Activated CD4-positive, alpha-beta T cell treated with anti-CD3 and anti-CD28 coated beads for 48 hours (primary cell): ENCODE measurements at places on chromosomes 3 and 15.

GRCh38 chr15:77821188-77821958 is 188.7 kb upstream of the LINGO1 start:
- DNase-seq: peak; percentile 65

- no peak for DNase-seq
These were observed 121.0 kb downstream of the ASB7 start for GRCh38 chr15:100723315-100723801.

DNA sequence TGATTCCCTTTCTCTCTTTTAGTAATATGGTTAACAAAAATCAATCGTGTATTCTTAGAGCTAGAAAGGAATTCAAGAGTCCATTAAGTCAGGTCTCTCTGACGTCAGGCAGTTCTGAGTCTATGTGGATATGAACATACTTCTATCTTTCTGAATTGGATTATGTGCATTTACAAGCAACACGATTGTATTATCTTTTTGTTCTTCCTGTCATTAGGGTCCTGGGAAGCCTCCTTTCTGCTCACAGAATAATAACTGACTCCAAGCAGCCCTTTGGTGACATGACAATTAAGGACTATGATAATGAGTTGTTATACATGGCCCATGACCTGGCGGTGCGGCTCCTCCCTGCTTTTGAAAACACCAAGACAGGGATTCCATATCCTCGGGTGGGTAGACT is 14.0 kb downstream of the EDEM1 start:
- no peak for DNase-seq

GRCh38 chr3:115470254-115470653 is 153.1 kb upstream of the GAP43 start:
- no peak for DNase-seq

- DNase-seq: peak; percentile 62
These were observed 880 bp downstream of the PPP4R2 start for GRCh38 chr3:72997421-72997961.

DNA sequence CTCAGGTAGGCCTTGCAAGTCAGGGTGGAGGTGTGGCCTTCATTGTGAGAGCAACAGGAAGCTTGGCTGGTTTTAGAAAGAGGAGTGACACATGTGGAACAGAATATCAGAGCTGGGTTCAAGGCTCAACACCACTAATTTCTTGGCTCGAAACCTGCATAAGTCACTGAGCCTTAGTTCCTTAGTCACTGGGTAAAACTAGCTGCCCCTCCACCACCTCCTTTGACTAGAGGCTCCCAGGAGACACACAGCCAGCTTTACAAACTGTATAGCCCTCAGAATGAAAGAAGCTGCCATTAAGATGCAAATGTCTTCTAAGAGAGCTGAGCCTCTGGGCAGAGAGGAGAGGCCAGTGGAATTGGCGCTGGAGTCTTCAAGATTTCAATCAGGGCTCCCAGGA is 67.7 kb downstream of the CERS3 start:
- DNase-seq: no peak

GRCh38 chr3:43770426-43771103 is 79.8 kb downstream of the ABHD5 start:
- peak; percentile 51 for DNase-seq

DNA sequence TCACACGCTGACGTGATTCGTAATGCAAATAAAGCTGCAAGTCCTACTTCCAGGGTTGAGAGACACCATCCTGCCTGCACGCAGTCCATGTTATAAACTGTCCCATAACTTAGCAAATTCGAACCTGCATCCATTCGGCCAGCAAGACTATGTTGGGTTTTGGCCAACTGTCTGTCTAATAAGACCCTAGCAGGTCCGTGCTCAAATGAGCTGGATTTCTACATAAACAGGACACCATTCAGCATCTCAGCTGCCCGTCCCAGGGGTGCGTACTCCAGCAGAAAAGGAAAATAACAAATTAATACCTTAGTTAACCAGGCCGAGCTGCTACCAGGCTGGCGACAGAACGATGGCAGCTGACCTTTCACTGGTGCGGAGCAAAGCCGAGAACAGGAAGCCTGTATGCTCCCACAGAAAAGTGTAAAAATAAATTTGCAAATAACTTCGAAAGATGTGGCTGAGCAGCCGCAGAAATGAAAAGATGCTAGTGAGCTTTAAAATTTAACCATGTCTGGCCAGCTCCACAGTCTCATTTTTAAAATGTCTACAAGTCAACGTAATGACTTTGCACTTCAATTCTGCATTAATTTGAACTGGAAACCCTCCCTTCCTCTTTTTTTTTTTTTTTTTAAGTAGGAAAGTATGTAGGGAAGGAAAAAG is 97.1 kb upstream of the SNRPA1 start:
- no peak for DNase-seq

DNA sequence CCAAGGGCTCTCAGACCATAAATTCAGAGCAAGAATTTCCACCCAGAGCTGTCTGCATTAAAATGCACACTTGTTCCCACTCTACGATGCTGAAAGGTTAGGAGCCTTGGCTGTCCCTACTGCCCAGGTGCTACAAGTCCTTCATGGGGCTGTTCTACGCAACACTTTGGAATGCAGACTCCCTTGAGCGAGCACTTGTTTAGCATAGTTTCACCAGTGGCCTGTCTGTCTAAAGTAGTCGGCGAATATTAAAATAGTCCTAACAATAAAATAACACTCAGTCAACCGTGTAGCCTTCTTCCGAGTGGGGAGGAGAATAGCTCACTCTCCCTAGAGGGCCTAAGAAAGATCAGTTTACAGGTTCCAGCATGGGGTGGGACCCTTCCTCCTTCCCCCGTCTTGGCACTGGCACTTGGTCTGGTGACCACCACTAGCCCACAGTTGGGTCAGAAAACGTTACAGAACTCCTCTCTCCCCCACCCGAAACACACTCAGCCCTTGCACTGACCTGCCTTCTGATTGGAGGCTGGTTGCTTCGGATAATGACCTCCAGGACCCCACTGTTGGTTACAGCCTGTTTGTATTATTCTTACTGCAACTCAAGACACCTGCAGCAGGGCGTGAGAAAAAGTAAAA is at the start of gene CLDN16:
CLDN16 (plus strand) TSS at position 586 of the 636 bp plus-strand sequence. CDS start 167 bp downstream, outside the sequence.
- DNase-seq: no peak

DNA sequence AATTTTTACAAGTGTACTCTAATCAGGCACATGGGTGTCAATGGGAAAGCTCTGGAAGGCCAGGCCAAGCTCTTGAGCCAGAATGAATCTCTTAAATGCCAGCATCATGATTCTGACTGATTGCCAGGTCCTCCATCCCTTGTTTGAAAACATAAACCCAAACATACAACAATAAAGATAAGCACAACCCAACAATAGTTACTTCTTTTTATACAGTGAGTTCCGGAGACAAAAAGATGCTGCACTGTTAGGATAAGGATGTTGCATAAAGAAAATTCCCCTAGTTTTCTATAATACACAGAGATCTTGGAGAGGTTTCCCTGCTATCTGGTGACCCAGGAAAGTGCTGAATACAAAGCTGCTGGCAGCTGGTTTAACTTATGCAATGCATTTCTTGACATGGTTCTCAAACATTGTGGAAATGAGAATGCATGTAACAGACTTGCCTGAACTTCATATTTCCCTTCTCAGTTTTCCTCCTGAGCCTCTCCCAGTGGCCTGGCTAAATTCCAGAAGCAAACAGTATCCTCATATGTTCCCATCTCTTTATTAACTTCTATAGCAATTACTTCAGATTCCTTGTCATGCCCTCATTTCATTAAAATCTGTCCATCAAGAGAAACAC is 180.1 kb upstream of the PRICKLE2 start:
- DNase-seq: no peak

GRCh38 chr3:156396851-156397250 is 158.1 kb downstream of the SSR3 start:
- no peak for DNase-seq

DNA sequence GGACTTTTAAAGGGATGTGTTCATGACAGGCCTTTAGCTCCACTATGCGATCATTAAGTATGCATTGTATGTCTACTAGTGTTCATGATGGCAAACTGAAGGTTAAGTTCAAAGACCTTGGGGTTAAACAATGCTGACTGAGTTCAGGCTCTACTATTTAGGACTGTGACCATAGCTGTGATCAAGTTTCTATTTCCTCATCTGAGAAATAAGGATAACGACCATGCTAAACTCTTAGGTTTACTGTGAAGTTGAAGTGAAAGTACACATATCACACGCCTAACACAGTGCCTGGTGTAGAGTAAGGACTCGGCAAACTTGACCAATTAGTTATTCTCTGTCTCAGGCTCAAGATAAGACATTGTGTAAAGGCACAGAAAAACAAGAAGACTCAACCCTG is 243.2 kb downstream of the MBNL1 start:
- no peak for DNase-seq

DNA sequence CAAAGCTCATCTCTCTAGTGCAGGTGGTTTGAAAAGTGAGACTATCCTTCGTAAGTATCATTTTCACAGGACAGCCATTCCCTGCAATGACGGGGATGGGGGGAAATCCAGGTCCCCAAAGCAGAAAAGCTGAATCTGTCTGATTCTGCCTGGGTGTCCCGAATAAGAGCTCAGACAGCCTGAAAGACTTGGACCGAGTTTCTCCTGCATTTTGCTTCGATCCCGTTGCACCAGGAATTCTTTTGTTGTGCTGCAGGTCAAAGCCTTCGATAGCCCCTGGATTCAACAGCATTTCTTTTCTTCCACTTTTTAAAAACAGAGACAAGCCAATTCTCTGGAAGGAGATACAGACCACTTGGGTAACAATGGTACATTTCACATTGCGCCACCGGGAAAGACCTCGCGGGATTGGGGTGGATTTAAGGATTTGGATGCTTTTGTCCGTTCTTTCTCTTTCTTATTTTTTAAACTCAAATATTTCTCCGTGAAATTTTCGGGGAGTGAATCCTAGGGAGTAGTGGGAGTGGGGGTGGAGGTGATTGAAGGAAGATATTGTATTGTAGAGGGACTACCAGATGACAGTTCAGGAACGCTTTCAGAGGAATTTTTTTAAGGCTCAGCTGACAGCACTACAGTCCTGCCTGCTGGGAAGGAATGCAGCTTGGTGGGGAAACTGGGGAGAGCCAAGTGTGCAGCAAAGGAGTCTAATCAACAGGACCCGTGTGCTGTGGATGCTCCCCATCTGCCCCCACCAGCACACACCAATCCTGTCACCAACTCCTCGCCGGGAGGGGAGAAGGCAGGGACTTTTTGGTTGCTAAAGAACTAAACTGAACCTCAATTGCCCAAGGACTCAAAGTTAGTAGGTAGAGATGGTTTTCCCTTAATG is 2.6 kb downstream of the SLITRK3 start:
- no peak for DNase-seq

DNA sequence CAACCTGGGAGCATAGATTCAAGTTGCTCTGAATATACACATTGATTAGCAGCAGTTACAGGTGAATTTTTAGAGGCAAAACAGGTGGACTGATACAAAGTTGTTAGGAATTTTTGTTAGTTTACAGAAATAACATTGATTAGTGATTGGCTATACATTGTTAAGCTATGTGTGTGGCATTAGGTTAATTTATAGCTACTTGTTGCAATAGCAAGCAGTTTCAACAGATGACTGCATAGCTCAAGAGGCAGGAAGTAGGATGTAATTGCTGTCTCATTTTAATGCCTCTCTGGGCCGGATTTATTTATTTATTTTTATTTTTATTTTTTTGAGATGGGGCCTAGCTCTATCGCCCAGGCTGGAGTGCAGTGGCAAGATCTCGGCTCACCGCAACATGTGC is 99.7 kb downstream of the TCF12 start:
- DNase-seq: no peak

DNA sequence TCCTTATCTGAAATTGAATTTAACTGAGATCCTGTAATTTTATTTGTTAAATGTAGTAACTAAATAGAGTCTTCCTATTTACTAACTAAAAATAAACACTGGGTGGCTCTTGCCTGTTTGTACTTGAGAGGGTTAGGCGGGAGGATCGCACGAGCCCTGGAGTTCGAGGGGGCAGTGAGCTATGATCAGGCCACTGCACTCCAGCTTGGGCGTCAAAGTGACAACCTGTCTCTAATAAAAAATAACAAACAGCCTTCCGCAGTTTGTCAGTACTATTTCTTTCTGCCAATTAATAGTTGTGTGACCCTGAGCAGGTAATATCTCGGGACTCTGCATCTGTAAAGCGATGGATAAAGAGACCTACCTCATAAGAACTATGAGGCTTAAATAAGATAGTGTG is 768 bp upstream of the PDE12 start:
- peak; percentile 16 for DNase-seq

GRCh38 chr3:105317841-105318240 is 48.9 kb upstream of the ALCAM start:
- DNase-seq: no peak
